Right renal pelvis (tissue), 4 donors: ENCODE measurements at places on chromosomes 11 and 22. TPM values are rescaled to one million over a fixed set of nuclear protein-coding genes. Genes with fewer than 3 reads are reported as not detected.
A peak's percentile ranks its signal among the peaks of the same experiment; 100 is the strongest.

- no peak for DNase-seq
Measured at GRCh38 chr22:23305321-23305910, 125.1 kb downstream of the BCR start.

Gene PTPRCAP
- polyA plus RNA-seq, result 1.6 TPM

Gene ANO9
- polyA plus RNA-seq, result 7.8 TPM

- DNase-seq, result no peak
Measured at GRCh38 chr11:76850815-76851214, 9.9 kb upstream of the ACER3 start.

Gene GPHA2
- polyA plus RNA-seq, result 2.8 TPM

GRCh38 chr22:32820131-32821119 is 18.9 kb downstream of the TIMP3 start:
- no peak for DNase-seq

Gene ALG8
- polyA plus RNA-seq, result 60.8 TPM

DNA sequence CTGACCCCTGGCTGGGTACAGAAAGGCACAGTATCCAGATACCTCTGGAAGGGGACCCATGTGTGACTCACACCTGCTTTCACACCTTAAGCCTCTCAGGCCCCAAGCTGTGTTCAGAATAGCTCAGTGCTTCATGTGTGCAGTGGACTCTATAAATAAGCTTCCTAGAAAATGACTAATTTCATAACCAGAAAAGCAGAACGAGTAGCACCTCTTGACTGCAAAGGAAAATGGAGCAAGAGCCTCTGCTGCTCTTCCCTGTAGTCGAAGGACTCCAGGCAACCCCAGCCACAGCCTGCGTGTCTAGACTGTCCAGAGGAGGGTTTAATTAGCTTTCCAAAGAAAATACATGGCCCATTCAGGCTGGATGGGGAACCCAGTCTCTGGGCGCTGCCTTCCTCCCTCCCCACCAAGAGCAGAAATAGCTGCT is 23.1 kb downstream of the PTPN5 start:
- no peak for DNase-seq

Gene TMPRSS4
- 27.6 TPM for polyA plus RNA-seq

GRCh38 chr22:20803696-20804324 is 29.9 kb downstream of the SERPIND1 start:
- peak; percentile 23 for DNase-seq

Gene ACTN3
- polyA plus RNA-seq, result 0.46 TPM

Gene KCNJ1
- 111 TPM for polyA plus RNA-seq

Gene CCDC157
- polyA plus RNA-seq, result 5.5 TPM

GRCh38 chr11:23278121-23278520 is 417.8 kb upstream of the CCDC179 start:
- no peak for DNase-seq

Gene CARNS1
- polyA plus RNA-seq, result 1.7 TPM

DNA sequence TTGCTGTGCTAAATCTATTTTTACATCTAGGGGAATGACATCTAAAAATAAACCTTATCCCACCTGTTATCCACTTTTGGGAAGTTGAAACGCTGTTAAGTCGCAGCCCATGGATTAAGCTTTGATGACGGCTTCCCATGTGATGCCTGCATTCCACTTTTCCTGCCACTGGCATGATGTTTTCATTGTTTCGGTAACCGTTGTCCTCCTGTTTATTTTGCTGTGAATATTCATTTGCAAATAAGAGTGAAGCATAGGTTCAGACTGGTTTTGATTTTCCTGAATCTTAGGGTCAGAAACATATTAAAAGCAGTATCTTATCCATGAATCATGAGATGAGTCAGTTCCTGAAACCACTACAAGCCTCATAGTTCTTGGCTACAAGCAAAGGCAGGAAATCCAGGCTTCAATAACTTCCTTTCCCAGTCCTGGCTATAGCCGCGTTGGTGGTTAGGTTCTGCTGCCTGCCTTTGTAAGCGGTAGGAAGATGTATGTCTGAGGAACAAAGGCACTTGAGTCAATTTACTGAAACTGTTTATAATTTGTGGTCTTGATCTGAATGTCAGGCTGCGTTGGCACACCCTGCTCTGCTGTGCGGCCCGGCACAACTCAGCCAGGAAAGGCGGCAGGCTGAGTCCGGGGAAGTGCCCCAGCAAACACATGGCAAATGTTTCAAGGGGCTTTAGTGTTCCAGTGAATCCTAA is 19.4 kb downstream of the TEAD1 start:
- no peak for DNase-seq

DNA sequence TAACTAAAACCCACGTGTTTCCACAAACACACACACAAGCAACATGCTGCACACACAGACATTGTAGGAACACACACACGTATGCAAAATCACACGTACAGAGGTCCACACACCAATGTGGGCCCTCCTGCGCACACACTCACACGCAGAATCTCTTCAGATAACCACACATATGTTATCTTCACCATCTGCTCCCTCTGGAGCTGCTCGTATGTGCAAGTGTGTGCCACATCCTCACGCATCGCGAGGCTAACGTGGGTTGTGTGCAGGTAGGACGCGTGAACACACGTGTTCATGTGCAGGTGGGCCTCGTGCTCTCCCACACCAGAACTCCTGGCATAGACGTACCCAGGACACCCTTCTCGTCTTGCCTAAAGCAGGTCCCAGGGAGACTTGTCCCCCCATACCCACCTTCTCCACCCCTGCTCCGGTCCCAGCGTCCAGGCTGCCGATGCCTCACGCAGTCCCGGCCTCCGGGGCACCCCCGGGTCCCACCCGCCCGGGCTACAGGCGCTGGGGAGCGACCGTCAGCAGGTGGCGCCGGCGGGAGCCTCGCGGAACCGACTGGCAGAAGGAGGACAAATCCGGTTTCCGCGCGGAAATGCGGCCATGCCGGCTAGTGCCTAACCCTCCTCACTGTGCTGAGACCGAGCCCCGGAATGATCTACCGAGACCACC is 10.3 kb upstream of the IGSF9B start:
- DNase-seq, result no peak

Gene ART5
- 3.5 TPM for polyA plus RNA-seq

Gene OVOL1
- polyA plus RNA-seq, result 11.1 TPM

DNA sequence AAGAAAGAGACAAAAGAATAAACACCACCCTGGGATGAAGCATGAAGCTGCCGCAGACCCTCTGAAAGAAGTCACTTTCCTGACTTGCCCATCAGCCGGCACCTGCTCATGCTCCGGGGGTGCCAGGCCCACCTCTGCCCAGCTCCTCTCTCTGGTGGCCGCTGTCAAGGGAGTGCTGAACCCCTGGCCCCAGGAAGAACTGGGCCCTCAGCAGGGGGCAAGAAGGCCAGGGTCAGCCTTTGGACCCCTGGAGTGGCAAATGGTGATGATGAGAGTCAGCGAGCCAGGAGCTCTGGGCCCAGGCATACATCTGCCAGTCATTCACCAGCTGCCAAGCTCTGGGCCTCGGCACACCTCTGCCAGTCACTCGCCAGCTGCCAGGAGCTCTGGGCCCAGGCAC is 17.4 kb downstream of the TTLL8 start:
- no peak for DNase-seq

DNA sequence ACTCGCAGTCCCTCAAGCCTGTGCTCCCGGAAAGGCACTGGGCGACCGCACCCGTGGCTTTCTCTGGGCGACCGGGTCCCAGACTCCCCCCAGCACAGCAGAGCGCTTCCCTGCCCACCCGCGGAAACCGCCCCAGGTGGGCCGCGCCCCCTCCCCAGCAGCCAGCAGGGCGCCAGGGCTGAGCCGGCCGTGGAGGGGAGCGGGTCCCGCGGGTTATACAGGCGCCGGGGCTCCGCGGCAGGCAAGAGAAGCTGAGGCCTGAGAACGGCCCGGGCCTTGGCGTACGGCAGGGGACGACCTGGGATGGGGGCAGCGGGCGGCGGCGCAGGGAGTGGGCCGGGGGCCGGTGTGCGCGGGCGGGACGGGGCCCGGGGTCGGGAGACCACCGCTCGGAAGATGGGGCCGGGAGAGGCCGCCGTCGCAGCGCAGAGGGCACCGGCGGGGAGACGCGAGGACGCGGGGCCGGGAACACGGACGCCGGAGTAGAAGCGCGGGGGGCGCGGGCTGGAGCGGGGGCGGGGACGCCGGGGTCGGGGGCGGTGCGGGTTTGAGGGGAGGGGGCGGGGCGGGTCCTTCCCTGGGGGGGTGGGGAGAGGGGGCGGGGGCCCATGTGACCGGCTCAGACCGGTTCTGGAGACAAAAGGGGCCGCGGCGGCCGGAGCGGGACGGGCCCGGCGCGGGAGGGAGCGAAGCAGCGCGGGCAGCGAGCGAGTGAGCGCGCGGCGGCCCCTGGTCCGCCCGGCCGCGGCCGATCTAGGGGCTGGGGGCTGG is at the start of gene MDK:
TSS of gene MDK (plus strand) at position 622 of the 771 bp plus-strand sequence. CDS start 389 bp downstream, outside the sequence.
- DNase-seq, result no peak

DNA sequence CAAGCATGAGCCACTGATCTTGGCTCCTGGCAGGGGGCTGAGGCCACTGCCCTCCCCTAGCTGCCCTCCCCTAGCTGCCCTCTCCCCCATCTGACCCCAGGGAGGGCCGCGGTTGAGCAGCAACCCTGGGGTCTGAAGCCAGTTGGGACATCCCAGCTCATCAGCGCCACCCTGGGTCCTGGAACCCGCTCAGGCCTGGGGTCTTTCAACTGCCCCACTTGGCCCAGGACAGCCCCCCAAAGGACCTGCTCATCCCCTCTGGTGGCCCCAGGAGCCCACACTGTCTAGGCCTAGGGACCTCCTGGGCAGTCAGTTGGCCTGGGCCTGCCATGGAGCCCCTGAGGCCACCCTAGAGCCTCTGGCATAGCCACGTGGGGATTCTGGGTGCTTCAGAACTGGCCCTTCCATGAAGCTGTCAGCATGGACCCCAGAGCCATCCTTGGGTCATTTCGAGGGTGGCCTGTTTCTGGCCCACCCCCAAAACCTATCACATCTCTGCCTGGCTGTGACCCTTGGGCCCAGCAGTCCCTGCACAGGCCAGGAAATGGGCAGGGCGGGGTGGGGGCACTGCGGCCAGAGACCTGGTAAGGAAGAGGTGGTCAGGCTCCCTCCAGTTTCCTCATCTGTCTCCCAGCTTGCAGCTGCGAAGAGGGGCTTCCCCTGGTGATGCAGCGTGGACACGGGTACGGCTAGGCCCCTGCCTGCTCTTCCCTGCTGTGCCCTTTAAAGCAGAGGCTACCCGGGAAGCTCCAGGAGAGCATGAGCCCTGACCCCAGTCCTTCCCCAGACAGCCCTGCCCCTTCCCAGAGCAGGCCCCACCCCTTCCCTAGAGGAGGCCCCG is 37.9 kb downstream of the MUC2 start:
- no peak for DNase-seq

DNA sequence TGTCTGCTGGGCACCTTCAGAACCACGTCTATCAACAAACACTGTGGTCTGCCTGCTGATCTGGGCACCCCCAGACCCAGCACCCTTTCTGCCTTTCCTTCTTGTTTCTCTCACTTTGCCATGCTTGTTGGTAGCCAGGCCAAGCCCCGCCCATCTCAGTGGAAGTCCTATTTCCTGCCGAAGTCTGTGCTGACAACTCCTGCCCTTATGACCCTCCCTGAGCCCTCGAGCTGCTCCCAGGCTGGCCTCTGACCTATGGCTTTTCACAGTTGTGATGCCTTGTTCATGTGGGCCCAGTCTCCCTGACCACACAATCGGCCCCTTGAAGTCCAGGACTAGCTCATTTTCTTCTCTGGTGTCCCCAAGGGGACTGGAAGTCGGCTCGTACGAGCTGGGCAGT is 132.1 kb downstream of the DSCAML1 start:
- no peak for DNase-seq
